ENCODE measurements at places on chromosomes 2 and 18.

GRCh38 chr2:36408198-36408703, 52.7 kb downstream of the CRIM1 start:
- DNase-seq, result no peak

GRCh38 chr2:154240316-154240715, 368.6 kb downstream of the GALNT13 start:
- DNase-seq, result no peak

- DNase-seq, result no peak
Observed at GRCh38 chr2:118853651-118854291, 6.3 kb upstream of the EN1 start.

- no peak for DNase-seq
Observed at GRCh38 chr2:152861349-152861942, 143.0 kb downstream of the ARL6IP6 start.

DNA sequence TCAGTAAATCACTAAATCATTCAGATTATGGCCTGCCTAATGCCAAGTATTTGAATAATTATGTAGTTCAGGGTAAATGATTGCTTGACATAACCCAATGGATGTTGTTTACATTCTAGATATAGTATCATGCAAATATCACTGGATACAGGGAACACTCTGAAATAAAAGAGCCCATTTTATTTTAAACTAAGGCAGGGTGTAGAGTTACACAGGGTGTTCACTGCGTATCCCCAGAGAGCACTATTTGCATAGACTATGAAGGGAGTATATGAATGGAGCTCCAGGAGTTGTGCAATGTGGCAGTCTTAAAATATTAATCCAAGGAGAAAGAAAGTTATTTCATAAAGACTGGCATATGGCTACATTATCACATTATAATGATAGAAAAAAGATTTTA, 701.1 kb upstream of the KLHL29 start:
- no peak for DNase-seq

GRCh38 chr2:29074411-29074810, at the start of gene PCARE:
Gene PCARE (minus strand): TSS chr2:29074523. CDS start chr2:29074261, 262 bp downstream.
- DNase-seq, result no peak

DNA sequence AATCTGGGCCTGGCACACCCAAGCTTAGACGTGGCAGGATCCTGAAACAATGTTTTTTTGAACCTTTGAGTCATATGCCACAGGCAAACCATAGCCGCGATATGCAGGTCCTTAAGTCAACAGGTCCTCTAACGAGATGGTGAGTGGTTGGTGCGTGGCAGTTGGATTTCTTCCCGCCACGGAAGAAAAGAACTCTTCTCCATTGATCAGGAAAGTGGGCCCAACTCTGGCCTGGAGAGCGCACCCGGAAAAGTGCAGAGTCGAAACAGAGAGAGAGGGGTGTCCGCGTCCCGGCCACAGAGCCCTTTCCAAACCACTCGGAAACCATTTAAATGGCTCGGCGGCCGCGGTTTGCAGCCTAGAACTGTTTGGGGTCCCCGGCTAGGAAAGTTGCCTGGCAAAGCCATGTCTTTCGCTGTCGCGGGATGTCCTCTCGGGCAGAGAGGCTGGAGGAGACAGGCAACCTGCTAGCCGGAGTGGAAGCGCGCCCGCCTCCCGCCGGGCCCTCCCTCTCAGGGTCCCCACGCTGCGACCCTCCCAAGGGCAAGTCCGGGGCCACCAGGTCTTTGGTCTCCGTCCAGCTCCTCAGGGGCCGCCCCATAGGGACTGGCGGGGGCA, 777 bp downstream of the GALNT3 start:
- DNase-seq, result no peak

DNA sequence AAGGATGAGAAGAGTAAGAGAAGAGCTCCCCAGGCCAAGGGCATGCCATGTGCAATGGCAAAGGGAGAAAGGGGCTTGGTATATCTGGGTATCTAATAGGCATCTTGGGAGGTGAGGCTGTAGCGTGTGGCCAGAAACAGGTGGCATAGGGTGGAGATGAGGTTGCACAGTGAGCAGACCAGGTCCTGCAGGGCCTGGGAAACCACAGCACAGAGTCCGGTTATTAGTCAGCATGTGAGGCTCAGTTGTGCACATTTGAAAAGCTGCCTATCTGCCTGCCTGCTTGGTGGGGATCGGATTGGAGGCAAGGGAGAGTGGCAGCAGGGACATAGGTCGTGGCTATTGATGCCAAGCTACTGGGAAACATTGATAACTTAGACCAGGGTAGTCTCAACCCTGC, 190.6 kb downstream of the TPGS2 start:
- DNase-seq, result no peak

DNA sequence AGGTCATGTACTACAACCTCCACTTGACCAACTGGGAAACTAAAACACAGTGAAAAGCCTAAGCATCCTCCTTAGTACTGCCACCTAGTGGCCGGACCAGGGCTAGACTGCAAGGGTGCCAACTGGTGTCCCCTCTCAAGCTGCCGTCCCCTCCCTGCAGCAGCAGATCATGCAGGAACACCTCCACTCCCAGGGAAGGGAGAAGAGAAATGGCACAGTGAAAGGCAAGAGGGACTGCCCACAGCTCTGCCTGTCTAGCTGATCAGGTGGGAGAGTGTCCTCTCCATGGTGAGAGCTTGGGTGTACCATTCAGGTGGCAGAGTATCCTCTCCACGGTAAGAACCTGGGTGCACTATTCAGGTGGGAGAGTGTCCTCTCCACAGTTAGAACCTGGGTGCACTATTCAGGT, 78.1 kb downstream of the AAK1 start:
- no peak for DNase-seq

DNA sequence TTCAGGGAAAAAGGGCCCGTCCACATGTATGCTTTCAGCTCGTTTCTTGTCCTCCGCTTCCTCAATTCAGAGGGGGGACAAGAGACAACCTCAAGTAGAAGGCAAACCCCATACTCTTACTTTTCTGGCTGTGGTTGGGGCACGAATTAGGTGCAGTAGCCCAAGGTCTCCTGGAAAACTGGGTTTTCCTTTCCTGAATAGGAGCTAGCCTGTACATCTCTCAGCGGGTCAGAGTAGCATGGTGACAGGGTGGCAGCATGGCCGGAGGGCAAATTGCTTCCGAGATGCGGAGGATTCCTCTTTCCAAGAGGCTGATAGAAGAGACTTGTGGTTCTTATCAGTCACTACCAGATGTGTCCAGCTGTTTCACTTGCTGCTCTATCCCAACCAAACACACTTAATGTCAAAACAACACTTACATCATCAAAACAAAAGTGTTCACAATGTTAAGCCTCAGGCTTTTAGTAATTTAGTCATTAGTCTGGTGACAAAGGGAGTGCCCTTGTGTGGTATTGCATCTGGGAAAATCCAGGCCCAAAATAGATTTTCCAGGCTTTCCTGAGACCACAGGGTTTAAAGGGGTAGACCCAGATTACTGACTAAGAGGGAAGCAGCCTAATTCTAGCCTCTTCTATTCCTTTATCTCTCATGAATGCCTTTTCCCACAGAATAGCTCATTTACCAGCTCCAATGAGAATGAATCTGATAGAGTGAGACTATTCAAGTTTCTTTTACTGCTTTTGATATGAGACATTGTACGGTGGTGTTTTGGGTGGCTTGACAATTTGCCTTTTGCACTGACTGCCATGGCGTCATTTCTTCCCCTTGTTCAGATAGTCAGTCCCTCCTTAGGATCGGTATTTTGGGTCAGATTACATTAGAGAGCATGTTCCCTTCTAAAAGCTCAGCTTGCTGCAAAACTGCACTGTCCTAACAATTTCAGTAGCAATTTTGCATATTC, 162.0 kb downstream of the LTBP1 start:
- no peak for DNase-seq

DNA sequence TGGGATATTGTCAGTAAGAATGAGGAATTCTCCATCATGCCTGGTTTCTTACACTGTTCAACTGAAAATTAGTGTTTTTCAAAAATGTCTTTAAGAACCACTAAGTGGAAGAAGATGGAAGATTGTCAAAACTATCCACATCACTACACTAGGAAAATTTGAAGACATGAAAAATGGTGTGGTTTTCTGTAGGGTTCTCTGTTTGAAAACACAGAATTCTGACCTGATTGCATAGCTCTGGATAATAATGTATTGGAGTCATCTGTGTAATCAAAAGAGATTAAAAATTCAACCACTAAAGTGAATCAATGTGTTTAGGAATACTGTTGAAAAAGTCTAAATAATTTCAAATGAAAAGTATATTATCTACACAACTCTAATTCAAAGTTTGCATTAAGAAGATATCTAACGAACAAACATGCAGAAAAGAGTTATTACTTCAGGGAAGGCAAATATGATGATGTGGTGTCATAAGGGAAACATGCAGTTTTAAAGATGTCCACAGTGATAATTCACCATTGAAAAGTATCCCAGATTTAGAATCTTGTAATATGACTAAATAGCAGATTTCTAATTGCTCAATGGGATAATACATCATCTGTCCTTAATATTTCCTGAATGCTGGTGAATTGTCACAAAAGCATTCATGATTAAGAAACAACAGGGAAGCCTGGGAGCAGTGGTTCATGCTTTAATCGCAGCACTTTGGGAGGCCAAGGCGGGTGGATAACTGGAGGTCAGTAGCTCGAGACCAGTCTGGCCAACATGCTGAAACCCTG, 116.9 kb downstream of the ERBB4 start:
- DNase-seq, result no peak

- no peak for DNase-seq
Observed at GRCh38 chr2:54572636-54573536, 116.8 kb downstream of the SPTBN1 start.

DNA sequence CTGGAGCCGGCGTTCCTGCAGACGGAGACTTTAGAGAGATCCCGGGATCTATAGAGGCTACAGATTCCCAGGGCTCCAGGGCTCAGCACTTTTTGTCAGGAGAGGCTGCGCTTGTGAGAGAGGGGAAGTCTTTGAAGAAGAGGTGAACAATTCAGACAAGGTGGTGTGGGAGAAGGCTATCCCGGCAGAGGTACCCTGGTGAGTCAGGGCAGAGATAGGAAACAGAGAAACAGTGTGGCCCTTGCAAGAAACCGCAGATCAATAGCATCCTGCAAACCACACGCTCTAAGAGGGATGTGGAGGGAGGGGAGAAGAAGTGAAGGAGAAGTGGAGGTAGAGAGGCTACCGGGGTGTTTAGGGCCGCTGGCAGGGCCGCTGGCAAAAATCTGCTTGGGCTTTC, 160.5 kb upstream of the APCDD1 start:
- DNase-seq, result no peak

DNA sequence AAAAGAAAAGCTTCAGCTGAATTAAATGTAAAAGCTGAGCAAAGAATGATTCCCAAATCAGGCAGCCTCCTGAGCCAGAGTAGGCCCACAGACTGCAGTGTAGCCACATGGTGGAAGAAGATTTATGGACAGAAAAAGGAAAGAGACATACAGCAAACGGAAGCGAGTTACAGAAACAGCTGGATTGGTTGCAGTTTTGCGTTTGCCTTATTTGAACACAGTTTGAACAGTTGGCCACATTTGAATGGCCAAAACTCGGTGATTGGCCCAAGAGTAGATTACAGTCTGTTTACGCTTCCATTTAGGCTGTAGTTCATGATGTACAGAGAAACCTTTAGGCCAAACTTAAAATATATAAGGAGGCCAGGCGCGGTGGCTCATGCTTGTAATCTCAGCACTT, 35.1 kb downstream of the SH2D6 start:
- DNase-seq, result no peak

DNA sequence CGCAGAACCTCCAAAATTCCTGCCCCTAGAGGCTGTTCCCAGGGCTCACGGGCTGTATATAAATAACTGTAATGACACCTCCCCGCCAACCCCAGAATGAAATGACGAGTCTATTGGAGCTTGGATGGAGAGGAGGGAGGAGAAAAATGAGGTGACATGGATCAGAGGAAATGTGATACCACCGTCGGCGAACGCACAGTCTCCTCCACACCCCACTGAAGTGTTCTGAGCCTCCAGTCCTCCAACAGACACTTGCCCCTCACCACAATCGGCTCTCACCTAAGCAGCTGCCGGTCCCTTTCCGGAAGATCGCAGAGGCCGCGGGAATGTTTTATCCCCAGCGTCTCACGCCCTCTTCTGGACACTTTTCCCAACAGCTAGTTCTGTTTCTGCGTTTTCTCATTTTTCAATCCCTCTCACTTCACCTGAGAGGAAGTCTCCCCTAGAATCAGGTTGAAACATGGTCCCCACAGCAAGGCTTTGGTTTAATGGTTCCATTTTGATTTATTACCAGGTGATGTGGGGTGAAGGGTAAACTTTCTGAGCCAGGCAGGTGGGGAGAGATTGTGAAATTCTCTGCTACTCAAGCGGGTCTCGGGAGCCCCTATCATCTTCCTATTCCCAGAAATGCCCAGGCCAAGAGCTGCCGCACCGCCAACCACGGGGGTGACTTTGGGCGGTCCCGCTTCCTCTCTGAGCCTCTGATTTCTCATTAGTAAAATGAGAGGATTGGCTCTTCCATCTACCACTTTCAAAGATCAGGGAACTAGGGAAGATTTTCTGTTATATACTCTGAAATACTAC, 9.1 kb upstream of the MYO5B start:
- no peak for DNase-seq

GRCh38 chr2:230905448-230906421, 19.3 kb downstream of the GPR55 start:
- DNase-seq, result no peak

GRCh38 chr2:130186391-130186790, 4.3 kb downstream of the MZT2B start:
- DNase-seq, result no peak

DNA sequence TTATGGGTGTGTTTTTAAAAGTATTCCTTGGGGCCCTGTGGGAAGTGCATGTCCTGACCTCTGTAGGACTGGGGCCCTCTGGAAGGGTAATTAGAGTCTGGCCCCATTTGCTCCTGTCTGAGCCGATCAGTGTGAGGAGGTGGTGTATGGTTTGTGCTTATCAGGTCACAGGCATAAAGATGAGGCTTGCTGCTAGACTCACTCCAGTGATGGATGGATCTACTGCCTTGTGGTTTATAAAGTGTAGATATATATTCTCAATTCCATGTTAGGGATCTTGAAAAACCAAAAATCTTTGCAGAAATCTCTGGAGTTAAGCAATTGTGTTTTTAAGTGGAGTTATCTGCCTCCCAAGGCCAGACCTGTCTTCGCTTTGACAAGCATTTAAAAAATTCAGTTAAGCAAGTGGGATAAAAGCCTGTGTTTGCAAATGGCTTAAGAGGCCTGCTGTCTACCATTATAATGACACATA, 182.4 kb downstream of the PTPRM start:
- DNase-seq, result no peak

DNA sequence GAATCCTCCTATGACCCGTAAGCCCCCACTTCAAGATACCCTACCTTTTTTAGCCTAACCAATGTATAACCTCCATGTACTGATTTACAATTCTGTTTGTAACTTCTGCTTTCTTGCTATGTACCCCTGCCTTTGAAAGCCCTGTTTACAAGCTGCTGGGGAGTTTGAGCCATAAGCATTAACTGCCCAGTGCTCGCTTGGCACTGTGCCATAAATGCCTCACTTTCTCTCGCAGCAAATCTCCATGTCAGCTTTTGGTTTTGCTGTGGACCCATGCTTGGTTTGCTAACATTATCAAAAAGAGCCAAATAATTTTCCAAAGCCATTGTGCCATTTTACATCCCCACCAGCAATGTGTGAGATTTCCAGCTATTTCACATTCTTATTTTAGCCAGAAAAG, 51.8 kb downstream of the TEX51 start:
- DNase-seq, result no peak

GRCh38 chr18:74631623-74632350, 34.1 kb downstream of the ZNF407 start:
- DNase-seq, result no peak
